ENCODE measurements at places on chromosomes 6 and 20. TPM values are rescaled to one million over a fixed set of nuclear protein-coding genes. Genes with fewer than 3 reads are reported as not detected.

Gene ARMH2
- not detected for total RNA-seq

Gene COL9A1
- 4.9 TPM for total RNA-seq

Gene MEI4
- total RNA-seq, result under 0.01 TPM

Gene SMPDL3A
- total RNA-seq, result 10.2 TPM

Gene VSX1
- total RNA-seq, result not detected

Measured in muscle of leg (tissue), 16 donors.